Natural killer cell treated with Interleukin-12 subunit alpha and Interleukin-12 subunit beta and Interleukin-15 and Interleukin-18, amount 100 ng/mL, for 72 hours (primary cell): ENCODE measurements at places on chromosomes 13 and 19. TPM values are rescaled to one million over a fixed set of nuclear protein-coding genes. Genes with fewer than 3 reads are reported as not detected.

- no peaks in the 10 kb centered on the region for H3K27me3 ChIP-seq
- peaks cover 22% of the 10 kb centered on the region for H3K36me3 ChIP-seq
- no peaks in the 10 kb centered on the region for H3K4me1 ChIP-seq
- no peak overlapping the region for H3K4me3 ChIP-seq
- DNase-seq: no peak
Observed at GRCh38 chr19:23481043-23481442, 85.8 kb upstream of the ZNF91 start.

DNA sequence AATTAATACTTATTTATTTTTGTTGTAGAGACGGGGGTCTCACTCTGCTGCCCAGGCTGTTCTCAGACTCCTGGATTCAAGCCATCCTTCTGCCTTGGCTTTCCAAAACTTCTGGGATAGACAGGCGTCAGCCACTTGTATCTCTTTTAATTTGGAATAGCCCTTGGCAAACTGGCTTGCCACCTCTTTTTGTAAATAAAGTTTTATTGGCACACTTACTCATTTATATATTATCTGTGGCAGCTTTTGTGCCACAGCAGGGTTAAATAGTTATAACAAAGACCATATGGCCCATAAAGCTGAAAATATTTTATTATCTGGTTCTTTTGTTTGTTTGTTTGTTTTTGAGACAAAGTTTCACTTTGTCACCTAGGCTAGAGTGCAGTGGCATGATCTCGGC lies 30.5 kb downstream of the BBC3 start:
- H3K27ac ChIP-seq: no peak overlapping the region
- no peaks in the 10 kb centered on the region for H3K27me3 ChIP-seq
- peaks cover 15% of the 10 kb centered on the region for H3K36me3 ChIP-seq
- no peak for DNase-seq
- H3K4me3 ChIP-seq: no peak overlapping the region

GRCh38 chr13:98983182-98983581 lies 5.3 kb upstream of the DOCK9 start:
- H3K27me3 ChIP-seq: no peaks in the 10 kb centered on the region
- peaks cover 15% of the 10 kb centered on the region for H3K4me1 ChIP-seq
- DNase-seq: no peak
- H3K4me3 ChIP-seq: no peak overlapping the region
- H3K27ac ChIP-seq: peak overlapping the region; percentile 4

DNA sequence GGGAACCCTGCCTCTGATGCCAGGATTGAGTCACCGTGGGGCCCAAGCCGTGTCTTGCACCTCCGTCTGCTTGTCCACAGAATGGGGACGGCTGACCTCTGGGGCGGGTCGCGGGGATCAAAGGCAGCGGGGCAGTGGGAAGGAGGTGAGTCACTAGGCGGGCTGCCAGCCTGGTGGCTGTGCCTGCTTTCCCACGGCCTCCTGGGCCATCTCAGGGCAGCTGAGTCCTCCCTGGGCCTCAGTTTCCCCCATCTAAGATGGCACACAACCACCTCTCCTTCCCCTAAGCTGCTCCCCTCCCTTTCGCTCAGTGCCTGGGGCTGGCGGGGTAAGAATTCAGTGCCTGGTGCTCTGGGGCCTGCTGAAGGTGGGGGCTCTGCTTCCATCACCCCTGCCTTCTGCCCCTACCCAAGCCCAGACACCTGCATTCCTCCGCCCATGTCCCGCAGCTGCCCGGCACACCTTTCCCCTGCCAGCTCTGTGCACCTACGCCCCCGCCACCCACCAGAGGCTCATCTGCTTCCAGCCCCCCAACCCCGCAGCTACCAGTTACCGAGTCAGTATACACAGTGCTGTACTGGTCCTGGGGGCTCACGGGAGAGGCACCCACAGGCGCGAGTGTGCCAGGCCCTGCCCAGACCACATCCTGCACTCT lies 3.5 kb downstream of the MKNK2 start:
- DNase-seq: no peak
- H3K4me3 ChIP-seq: no peak overlapping the region
- no peaks in the 10 kb centered on the region for H3K36me3 ChIP-seq
- H3K4me1 ChIP-seq: peaks cover 26% of the 10 kb centered on the region
- peak overlapping the region; percentile 43 for H3K27ac ChIP-seq

DNA sequence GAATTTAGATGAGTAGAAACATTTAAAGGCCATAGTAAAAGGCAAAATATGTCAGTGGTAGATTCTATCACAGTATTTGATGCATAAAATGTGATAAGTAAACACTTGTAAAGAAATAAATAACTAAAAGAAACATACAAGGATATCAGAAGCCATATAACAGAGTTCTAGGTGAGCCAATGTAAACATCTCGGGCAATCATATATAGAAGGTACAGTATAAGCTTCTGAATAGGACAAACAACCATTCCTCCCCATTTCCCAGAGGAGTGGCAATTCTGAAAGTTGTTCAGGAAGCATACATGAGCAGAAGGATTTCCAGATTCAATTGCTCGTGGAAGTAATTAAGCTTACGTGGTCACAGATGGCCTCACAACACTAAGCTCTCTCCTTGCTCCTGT lies 267.3 kb downstream of the LHFPL6 start:
- H3K4me1 ChIP-seq: no peaks in the 10 kb centered on the region
- no peak for DNase-seq
- no peaks in the 10 kb centered on the region for H3K36me3 ChIP-seq

- no peaks in the 10 kb centered on the region for H3K27me3 ChIP-seq
- no peak overlapping the region for H3K4me3 ChIP-seq
- no peak for DNase-seq
- peaks cover 20% of the 10 kb centered on the region for H3K36me3 ChIP-seq
Observed at GRCh38 chr19:23795462-23795861, 36.8 kb upstream of the ZNF681 start.

DNA sequence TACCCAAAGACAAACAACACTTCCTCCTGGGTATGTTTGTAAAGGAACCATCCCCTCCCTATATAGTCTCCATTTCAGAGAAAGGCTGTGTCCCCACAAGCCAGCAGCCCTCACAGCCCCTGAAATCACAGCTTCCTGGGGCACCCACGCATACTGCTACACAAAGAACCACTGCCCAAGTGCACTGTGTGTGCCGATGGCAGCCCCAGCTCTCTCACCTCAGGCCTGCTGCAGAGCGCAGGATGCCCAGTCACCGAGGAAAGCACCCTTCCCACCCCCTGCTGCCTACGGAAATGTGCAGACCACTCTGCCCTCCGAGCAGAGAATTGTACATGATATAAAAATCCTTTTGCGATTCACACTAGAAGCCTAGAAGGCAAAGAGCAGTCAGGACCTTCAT lies 39.4 kb downstream of the SOHLH2 start:
- no peak overlapping the region for H3K27ac ChIP-seq
- no peaks in the 10 kb centered on the region for H3K36me3 ChIP-seq
- H3K4me1 ChIP-seq: no peaks in the 10 kb centered on the region
- DNase-seq: no peak
- no peaks in the 10 kb centered on the region for H3K27me3 ChIP-seq

The ITGBL1 gene
- total RNA-seq: not detected
